ENCODE measurements at places on chromosomes 2 and 18.

- DNase-seq, result no peak
These were observed 434.9 kb downstream of the ZEB2 start for GRCh38 chr2:144085016-144085415.

DNA sequence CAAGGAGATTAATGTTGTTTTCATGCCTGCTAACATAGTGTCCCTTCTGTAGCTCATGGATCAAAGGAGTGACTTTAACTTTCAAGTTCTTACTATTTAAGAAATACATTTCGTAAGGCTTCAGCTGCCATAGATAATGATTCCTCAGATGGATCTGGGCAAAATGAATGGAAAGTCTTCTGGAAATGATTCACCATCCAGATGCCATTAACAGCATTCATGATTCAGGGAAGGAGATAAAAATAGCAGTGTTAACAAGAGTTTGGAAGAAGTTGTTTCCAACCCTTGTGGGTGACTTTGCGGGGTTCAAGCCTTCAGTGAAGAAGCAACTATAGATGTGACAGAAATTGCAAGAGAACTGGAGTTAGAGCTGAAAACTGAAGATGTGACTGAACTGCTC, 17.0 kb downstream of the VRK2 start:
- DNase-seq, result no peak

- no peak for DNase-seq
These were observed 32.4 kb downstream of the MRPS9 start for GRCh38 chr2:105070010-105070865.

DNA sequence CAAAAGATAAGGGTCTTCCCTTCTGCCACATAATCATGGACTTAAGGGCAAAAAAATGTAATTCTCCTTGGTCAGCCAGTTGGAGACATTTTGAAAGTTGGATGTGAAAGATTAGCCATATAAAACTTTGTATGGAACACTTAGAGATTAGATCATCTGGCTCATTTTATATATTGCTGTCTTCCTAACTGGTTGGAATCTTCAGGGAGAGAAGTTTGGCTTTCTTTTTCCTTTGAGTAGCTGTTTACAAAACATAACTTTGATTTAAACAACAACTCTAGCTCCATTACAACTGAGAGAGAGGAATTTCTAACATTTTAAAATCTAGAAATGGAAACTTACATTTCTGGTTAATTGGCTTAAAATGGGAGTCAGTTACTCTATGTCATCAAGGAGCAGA, 132.7 kb downstream of the RDH14 start:
- no peak for DNase-seq

GRCh38 chr2:214881647-214882202, 72.2 kb upstream of the BARD1 start:
- DNase-seq, result no peak

GRCh38 chr18:23317975-23318675, 135.0 kb upstream of the RIOK3 start:
- no peak for DNase-seq

DNA sequence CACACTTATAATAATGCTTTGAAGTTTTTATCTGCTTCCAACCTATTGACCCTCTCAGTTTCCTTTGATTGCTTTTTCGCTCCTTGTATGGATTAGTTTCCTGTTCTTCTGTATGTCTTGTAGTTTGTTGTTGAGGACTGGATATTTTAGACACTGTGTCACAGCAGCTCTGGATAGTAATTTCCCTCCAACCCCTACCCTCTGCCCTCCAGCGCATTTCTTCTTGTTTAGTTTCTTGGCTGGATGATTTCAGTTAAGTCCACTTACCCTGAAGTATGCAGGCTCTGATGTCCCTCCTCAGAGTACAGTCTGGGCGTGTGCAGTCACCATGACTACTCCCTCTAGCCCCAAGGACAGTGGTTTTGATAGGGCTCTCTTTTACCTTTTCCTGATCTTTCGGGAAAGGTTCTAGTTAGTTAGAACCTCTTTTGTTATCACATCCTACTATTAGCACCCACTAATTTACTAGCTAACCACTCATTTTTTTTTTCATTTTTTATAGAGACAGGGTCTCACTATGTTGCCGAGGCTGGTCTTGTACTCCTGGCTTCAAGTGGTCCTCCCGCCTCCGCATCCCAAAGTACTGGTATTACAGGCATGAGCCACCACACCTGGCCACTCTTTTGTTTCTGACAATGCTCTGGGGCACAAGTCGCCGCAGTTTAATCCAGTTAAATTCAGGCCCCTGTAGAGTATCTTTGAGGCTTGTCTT, 16.3 kb upstream of the LYG1 start:
- DNase-seq, result no peak

DNA sequence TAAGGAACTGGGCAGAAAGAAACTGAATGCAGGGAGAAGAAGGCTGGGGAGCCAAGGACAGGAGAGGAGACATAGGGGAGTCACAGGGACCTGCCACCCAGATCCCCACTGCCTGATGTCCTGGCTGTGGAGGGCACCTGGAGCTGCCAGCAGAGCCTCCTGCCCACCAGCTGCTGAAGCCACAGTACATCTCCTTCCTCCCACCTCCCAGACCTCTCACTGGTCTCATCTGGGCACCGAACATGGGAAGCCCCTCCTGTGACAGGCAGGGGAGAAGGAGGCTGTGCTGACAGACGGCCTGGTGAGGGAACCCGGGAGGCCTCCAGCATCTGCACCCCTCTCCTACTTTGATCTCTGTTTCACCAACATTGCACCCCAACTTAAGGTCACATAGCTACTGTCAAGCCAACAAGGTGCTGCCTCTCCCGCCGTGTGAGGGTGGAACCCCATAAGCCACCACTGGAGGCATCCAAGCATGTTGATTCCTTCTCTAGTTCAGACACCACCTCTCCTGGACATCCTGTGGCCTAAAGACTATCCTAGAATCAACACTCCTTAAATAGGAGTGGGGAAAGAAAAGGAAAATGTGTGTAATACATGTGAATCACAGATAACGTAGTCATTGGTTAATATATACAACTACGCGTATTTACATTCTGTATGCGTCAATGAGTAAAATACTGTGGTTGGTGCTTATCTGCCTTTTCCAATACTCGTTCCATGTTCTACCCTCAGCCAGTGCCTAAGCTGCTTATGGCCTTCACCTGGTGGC, 3.5 kb upstream of the RNPEPL1 start:
- no peak for DNase-seq

DNA sequence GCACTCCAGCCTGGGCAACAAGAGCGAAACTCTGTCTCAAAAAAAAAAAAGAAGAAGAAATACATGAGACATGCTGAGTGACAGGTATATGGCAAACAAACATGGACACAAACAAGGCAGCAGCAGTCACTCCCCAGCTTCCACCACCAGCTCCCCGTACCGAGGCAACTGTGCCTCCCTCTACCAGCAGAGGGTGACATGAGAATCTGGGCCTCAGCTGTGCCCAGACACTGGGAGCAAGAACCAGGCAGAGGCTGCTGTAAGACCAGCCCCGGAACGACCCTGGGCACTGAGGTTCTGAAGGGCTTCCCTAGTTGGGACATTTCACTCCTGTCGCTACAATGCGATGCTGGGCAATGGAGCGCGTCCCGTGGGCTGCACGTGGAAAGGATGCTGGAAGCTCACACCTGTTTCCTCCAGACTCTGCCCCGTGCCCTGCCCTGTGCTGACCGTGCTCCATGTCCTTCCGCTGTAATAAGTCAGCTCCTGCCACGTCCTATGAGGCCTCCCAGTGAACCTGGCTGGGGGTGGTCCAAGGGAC, 37.1 kb downstream of the BOK start:
- DNase-seq, result no peak

DNA sequence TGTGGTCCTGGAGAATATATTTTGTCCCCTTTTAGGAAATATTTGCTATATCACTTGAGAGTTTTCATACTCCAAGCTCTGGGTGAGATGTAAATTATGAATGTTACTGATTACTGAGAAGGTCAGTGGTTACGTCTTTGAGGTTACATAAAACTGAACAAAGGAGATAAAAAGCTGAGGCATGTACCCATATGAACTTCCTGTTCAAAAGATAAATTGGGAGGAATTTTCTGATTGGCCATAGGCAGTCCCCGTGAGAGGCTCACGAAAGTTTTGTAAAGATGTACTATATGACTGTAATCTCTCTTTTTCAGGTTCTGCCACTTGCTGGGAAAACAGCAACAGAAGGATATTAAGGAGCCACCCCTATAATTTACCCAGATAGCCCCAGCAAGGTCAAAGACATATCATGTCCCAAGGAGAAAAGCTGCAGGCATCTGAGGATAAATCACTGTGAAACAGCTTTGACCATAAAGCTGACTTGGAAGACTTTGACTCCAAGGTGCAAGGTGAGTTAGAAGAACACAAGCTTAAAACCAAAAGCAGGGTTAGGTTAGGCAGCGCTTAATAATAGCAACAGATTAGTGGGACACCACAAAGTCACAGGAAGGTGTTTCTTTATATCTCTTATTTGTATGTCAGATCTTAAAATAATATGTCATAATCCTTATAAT, 90.4 kb downstream of the OSBPL6 start:
- DNase-seq, result no peak

GRCh38 chr2:136119717-136120675, 2.0 kb upstream of the CXCR4 start:
- no peak for DNase-seq

DNA sequence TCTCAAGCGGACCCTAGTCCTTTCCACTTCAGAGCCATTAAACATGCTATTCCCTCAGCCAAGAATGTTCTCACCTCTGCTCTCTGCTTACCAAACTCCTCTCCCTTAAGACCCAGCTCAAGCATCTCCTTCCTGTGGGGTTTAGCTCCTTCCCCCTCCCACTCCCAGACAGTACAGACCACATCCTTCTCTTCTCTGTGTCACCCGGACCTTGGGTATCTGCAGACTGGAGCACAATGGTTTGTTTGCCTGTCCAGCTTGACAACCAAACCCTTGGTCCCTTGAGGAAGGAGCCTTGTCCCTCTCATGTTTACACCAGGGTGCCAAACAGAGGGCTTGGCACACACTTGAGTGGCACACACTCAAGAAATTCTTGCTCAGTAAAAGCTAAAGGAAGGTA, 4.1 kb upstream of the CD8A start:
- DNase-seq, result no peak

- no peak for DNase-seq
These were observed 322.2 kb upstream of the SPHKAP start for GRCh38 chr2:228503731-228504130.

GRCh38 chr2:53701221-53701620, 66.4 kb upstream of the CHAC2 start:
- DNase-seq, result no peak

GRCh38 chr2:233213975-233214374, 37.5 kb upstream of the ATG16L1 start:
- DNase-seq, result no peak

- no peak for DNase-seq
These were observed 22.0 kb downstream of the GPC1 start for GRCh38 chr2:240457223-240458043.

DNA sequence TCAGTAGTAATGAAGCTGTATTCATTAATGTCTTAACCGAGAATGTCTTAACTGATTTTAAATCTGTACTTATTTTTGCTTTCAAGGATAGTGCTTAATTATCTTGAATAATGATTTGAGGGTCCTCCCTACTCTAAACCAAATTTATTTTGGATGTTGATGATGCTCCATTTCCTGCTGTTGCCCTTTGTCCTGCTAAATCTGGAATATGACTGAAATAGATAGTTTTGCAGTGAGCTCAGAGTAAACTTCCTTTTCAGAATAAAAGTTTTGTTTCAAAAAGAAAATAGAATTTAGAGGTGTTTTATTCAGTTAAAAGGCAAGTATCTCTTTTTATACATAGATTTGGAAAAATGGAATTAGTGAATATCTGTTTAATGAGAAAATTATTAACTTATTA, 8.1 kb downstream of the NBEAL1 start:
- no peak for DNase-seq

- no peak for DNase-seq
These were observed 118.9 kb downstream of the LPIN1 start for GRCh38 chr2:11865378-11865777.

GRCh38 chr2:15811367-15811766, 129.0 kb upstream of the MYCN start:
- DNase-seq, result no peak

- no peak for DNase-seq
These were observed 569.3 kb downstream of the TNS1 start for GRCh38 chr2:217433522-217433921.

- DNase-seq, result no peak
These were observed 312.8 kb downstream of the EXOC6B start for GRCh38 chr2:72513011-72513410.

GRCh38 chr18:57576316-57576715, 10.2 kb downstream of the FECH start:
- DNase-seq, result no peak

- no peak for DNase-seq
These were observed 13.9 kb downstream of the PCARE start for GRCh38 chr2:29060441-29060840.

DNA sequence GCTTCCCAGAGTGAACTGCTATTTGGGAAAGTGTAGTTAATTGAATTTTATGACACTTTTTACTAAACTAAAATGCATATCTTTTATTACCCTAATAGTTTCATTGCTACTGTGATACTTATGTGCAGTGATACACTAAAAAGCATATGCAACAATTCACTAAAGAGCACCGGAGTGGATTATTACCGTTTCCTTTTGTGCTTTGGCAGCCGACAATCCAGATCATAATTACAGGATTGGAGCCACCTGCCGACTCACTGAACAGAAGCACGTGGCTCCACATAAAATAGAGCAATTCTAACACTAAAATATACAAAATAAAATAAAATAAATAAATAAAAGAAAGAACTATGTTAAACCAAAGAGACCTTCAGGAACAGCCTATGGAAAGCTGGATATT, 583.4 kb downstream of the NRXN1 start:
- no peak for DNase-seq
